ENCODE measurements at places on chromosomes 1 and 21.

DNA sequence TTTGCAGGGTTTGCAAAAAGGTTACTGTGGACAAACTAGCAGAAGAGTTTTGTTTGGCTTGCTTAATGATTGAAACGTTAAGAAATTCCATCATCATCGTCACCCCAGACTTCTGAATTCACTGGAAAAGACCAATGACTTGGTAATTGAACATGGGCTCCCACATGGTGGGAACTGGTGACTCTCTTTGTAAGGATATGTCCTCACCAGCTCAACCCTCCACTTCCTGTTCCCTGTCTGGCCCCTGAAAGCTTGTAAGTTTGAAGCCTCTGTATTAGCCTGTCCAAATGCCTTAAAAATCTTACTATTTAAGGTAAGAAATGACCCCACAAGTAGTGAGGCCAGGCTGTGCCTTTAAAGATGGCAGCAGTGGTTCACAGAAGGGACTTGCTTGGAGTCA lies 9.7 kb downstream of the SYT6 start:
- DNase-seq = no peak

DNA sequence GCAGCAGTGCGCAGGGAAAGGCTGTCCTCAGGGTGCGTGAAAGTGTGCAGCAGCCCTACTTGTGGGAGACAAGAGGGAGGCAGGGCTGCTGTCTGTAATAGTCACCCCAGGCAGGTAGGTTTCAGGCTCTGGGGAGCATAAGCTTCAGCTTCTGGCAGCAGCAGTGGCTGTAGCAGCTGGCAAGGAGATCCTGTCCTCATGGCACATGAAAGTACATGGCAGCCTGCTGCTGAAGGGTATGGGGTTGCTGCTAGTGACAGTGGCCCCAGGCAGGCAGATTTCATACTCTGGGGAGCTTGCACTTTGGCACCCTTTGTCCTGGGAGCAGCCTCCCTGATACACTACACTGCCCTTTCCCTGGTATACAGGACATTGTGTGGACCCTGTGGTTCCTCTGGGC lies 26.3 kb downstream of the KIAA0319L start:
- DNase-seq = no peak

DNA sequence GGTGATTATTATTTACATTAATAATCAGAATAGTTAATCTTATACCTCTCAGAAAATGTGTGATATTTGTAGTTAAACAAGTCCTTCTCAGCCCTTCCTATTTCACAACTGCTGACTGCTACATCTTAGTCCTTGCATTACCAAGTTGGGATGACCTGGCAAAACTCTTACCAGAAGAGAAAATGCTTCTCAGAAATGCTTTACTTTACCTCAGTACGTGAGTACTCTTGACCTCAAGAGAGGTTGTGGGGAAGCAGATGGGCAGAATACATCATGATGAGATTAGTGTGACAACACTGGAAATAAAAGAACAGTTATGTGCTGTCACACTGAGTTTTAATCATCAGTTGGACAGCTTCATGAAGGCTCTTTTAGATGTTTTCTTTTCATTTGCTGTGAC lies 16.2 kb downstream of the CFAP126 start:
- no peak for DNase-seq

DNA sequence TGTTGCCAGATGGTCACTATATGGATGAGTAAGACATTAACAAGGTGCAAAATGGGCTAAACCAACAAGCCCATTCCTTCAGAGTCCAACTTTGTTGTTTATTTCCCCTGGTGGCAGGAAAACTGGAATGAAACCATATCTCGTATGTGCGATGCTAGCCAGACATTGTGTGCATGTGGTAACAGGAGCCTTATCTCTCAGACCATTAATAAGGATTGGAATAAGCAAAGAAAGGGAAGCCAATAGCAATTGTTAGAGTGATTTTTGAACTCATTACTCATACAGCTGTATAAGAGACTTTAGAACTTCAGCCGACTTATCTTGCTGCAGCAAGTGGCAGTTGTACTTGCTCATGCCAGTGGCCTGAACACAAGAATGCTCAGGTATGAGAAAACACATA lies 30.0 kb upstream of the HMCN1 start:
- DNase-seq = no peak

DNA sequence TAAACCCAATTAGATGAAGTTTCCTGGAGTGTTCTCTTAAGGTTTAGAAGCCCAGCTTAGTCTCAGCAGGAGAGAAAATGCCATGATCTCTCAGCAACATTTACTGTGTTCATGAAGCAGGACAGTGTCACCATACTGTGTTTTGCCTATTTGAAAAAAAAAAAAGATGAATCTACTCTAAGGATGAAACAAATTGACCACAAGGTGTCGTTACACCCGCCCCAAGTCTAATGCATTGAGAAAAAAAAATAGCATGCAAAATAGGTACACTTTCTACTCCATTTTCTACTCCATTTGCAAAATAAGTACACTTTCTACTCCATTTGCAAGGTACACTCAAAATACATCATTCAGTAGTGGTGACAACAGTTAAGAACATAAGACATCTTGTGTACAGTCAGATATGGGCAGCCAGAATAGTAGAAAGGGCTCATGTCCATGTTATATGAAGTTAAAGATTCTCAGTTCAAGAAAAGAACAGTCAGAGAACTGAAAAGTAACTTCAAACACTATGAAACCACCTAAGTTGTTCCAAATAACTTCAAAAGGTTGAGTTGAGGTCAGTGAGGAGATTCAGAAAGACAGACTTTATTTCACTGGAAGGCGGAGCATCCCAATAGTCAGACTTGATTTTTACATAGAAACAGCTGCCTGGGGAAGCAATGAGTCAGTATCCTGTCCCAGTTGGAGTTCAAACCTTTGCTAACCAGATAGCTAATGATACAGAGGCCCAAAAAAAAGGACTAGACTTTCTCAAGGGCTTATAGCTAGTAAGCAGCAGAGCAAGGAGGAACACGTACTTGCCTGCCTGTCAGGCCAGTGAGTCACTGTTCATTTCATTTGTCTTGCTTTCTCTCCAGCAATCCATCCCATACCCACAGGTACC lies 13.3 kb downstream of the PLPPR5 start:
- DNase-seq = peak; percentile 47

DNA sequence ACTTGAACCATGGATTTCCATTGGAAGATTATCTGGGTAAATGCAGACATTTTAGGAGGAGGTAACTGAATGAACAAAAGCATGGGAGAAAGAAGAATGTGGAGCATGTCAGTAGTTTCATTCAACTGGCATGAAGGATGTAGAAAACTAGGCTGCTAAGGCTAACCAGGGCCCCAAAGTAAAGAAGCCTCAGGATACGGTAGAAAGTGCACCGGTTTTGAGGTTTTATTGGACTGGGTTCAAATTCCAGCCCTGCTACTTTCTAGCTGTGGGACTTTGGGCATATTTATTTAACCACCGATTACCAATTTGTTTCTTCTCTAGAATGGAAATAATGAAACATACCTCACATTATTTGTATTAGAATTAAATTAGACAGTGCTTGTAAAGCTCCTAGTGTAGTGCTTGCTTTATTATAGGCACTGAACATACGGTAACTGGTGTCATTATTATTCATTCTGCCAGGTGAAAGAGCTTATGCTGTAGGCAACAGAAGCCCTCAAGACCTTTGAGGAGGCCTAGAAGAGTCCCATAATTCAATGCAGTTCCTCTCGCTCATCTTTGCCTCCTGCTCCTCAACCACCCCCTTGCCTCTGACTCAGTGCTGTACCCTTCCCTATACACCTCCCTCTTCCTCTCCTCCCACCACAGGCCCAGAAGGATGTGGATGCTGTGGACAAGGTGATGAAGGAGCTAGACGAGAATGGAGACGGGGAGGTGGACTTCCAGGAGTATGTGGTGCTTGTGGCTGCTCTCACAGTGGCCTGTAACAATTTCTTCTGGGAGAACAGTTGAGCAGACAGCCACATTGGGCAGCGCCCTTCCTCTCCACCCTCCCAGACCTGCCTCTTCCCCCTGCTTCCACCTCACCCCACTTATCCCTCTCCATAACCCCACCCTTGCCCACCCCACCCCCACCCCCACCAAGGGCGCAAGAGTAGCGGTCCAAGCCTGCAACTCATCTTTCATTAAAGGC lies 2.5 kb upstream of the CHTOP start:
- no peak for DNase-seq

GRCh38 chr1:159180516-159180915 lies 9.1 kb downstream of the CADM3 start:
- DNase-seq = no peak

GRCh38 chr1:228152097-228152917 lies 2.6 kb downstream of the GJC2 start:
- no peak for DNase-seq

DNA sequence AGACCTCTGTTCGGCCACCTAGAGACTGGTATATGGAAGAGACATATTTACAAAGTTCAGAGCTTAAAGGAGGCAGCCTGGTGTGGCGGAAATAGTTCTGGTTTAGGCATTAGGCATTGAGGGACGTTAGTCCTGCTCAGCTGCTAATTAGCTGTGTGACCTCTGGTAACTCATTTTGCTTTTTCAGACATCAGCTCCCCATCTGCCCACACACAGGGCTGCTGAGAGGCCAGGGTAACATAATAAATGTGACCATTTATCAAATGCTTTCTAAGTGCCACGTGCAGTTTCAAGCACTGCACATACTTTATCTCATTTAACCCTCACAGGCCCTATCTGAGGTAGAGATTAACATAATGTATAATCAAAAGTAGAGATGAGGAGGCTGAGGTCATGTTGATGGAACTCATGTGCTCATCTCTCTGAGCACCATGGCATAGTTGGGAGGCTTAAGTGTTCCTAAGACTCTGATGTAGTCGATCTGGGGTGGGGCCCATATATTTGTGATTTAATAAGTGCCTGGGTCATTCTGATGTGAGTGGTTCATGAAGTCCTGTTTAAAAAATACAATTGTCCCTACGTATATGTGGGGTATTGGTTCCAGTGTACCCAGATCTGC lies 267.2 kb upstream of the PLXNA2 start:
- no peak for DNase-seq

- peak; percentile 50 for DNase-seq
These were observed 2.7 kb downstream of the MOB3C start for GRCh38 chr1:46613661-46614603.

GRCh38 chr1:27634985-27635367 lies at the start of gene FGR:
Gene FGR (minus strand): TSS chr1:27635185. CDS start chr1:27623916, 11,269 bp downstream.
- no peak for DNase-seq

DNA sequence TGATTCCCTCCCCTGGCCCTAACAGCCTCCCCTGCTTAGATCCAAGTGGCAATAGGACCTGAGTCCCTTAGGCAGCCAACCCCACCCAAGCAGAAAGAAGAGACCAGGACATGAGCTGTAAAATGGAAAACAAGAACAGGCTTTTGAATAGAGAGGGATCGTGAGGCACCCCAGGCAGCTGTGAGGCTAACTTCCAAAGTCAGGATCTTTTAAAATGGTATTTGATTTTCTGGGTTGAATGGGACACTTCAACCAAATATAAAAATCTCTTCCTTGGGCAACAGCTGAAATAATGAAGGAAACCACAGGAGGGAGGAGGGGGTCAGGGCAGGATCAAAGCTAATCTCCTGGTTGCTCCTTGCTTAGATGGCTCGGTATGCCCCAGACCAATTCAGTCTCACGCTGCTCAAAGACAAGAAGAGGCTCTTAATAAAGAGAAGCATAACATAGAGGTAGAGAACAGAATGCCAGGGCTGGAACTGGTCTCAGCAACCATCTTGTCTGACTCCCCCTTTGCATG lies 28.6 kb upstream of the AVPR1B start:
- DNase-seq = no peak

GRCh38 chr1:188670837-188671236 lies 1806.8 kb downstream of the BRINP3 start:
- no peak for DNase-seq

DNA sequence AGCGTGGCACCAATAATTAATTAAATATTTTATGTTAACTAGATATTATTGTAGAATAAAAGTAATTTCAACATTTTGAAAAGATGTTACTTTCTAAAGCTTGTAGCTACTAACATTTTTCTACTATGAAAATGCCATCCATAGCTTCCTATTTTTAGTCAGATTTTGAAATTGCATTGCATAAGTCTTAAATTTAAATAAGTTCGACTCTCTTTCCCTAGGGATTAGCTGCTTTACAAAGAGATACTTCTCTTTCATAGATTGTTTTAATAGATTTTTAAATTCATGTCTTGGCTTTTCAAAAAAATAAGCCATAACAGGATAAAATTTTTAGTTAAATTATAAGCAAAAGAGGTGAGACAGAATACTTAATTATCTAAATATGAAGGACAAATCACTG lies 1279.6 kb downstream of the KCNT2 start:
- DNase-seq = no peak

GRCh38 chr1:41056907-41057306 lies 35.4 kb upstream of the SLFNL1 start:
- DNase-seq = no peak

DNA sequence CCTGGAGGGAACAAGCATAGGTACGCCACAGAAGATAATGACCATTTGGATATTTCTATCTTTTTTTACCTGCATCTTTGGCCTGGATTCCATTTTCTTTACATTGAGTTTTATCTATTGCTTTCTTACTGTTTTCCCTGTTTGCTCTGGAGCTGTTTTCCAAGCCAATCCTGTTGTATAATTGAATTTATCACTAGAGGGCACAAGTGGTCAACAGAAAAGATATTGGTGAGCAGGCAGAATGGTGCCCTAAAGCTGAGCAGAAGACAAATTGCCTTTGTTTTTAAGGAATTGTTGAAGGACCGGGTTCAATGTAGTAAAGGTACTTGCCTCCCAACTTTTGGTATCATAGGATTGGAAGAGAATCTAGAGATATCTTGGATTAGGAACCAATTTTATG lies 152.8 kb downstream of the PPP1R12B start:
- no peak for DNase-seq

- no peak for DNase-seq
These were observed 13.0 kb upstream of the SLC35A3 start for GRCh38 chr1:99956755-99957154.
